Esophagus mucosa (tissue), 1 donor: ENCODE measurements at places on chromosomes 16 and 17.

DNA sequence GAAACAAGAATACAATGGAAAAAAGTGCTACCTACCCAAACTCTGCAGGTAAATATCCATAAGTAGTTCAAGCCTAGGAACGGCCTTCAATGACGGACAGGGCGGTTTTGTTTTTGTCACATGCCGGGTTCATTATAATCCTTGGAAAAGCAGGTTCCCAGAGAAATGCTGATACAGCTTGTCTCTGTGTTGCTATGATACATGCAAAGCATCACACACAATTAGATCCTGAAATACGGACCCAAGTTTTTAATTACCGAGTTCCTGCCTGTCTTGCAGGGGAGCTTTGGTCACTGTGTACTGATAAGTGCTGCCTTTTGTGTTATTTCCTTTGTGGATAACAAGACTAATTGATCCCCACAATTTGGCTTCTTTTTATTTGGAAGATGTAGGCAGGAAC, 217.4 kb downstream of the HAPSTR1 start:
- no peak for ATAC-seq

GRCh38 chr16:69860233-69861231, 90.6 kb upstream of the CLEC18A start:
- ATAC-seq: no peak

- peak; percentile 58 for ATAC-seq
These were observed 70.6 kb downstream of the CYB5B start for GRCh38 chr16:69494991-69495392.

DNA sequence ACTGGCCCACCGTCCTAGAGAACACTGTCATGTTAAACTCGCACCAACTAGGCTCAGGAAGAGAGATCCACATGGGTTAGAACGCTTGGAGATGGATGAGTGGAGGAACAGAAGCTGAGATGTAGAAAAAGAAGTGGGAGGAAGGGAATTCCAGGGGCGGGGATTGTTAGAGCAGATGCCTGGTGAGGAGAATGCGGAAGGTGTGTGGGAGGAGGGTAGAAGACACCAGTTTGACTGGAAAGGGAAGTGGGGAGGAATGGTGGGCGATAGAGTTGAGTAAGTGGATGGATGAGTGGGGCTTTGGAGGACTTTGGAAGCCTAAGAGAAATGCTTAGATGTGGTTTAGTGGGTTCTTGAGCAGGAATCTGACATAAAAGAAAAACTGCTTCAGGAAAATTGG, 37.4 kb downstream of the DHX38 start:
- ATAC-seq: no peak

DNA sequence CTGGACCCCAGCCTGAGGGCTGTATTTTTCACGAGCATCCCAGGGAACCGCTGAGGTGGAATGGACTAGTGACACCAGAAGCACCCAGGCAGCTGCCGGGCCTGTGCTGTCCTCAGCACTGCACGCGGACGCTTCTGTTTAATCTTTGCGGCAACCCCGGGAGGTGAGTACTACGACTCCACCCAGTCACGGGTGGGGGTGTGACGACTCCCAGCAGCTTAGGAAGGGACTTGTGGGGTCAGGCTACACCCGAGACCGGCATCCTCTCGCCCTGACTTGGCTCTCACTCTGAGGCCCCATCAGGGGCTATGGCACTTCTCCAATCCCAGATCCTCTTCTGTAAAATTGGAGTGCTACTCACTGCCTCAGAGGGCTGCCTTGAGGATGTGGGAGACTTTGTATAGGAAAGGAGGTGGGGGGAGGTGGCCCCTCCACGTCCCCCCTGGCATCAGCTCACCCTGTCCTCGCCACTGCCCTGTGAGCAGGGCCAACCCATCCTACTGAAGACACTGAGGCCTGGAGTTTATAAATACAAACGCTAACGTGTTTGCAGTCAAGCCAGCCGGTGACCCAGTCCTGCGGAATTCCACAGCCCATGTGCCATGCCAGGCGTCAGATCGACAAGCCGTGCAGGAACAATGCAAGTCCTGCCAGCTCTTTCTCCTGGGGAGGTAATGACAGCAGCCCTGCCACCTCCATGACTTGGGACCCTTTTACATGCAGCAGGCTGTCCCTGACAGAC, 44.4 kb downstream of the PPL start:
- peak; percentile 9 for ATAC-seq

DNA sequence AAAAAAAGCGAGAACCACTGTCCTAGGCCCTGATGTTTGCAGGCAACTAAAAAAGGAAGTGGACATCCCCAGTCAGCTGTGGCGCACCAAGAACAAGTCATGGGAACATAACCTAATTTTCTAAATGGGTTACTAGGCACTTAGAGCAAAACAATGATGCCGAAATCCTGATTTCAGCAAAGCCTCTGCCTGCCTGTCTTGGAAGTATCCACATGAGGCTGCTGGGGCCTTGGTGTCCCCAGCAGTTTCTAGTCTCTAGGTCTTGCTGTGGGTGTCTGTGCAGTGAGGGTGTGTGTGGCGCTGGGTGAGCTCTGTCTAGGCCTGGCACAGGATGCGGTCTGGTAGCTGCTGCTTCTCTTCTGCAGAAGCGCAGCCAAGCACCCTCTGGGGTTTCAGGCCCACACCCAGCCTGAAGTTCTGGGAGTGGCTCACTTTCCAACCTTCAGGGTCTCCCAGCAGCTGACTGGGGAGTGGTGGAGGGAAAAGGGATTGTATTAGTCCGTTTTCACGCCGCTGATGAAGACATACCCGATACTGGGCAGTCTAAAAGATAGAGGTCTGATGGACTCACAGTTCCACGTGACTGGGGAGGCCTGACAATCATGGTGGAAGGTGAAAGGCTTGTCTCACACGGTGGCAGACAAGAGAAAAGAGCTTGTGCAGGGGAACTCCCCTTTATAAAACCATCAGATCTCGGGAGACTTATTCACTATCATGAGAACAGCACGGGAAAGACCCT, 21.1 kb downstream of the STH start:
- peak; percentile 59 for ATAC-seq
